D341Med (cell line): ENCODE measurements at places on chromosomes 1 and 21.

- no peak for DNase-seq
Observed at GRCh38 chr1:82819234-82819633, 1018.5 kb downstream of the ADGRL2 start.

DNA sequence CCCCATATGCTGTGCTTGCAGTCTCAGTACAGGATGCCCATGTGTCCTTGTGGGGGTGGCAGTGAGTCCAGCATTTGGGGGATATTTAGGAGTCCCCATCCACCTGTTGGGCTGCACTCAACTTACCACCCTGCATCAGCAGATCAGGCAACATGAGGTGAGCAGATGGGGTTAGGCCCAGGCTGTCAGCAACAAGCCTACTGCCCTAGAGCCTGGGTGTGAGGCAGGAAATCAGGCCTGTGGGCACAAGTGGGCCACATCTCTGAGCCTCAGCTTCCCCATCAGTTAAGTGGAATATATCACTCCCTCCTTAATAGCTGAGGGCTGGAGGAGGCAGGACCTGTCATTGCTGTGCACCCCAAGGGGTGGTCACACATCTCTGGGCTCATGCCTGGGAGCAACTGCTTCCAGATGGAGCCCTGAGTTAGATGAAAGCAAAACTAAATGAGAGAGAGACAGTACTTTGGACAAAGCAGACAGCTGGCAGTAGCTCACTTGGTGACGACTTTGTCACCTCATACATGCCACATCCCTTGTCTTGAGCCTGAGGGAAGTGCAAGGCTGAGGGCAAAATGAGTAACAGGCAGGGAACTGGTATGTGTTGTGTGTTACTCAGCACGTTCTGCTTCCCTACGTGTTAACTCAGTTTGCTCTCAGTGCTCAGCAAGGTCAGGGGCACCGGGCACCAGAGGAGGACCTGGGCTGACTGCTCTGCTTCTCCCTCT lies 48.4 kb downstream of the TRIM11 start:
- DNase-seq, result no peak

- DNase-seq, result no peak
Observed at GRCh38 chr1:72936151-72936740, 653.9 kb upstream of the NEGR1 start.

DNA sequence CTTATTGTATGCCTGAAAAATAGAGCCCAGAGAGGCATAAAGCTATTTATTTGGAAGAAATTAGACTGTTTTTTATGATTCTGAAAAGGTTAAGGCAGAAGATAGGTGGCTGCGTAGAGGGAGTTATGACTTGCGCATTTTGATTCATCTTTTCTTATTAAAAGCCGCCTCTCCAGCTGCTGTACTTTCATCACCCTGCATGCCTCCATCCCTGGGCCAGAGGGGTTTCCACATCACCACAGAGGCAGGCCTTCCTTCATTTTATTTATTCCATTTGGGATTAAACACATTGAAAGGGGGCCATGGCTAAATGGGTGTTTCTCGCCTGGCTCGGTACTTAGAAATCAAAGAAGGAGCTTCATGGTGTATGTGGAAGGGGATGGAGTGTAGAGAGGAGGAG lies 14.6 kb upstream of the RGS8 start:
- no peak for DNase-seq

DNA sequence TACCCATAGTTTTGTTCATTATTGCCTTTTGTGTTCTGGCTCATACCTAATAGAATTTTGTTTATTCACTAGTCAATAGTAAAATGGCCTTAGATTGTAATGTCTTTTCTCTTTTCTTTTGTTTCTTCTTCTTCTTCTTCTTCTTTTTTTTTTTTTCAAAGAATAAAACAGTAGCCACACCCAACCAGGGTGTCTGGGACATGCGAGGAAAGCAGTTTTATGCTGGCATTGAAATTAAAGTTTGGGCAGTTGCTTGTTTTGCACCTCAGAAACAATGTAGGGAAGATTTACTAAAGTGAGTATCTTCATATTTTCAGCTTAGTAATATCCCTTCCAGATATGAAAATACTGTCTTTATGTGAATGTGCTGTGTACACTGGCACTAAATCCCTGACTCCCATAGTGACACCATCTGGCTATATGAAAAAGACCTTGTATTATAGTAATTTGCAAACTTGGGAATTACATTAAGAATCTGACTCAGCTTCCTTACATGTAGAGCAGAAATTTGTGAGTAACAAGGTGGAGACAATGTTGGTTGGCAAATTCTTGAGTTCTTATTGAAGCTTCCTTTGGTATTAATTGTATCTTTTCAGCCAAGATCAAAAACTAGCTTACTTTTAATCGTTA lies 24.6 kb downstream of the AGO4 start:
- no peak for DNase-seq

DNA sequence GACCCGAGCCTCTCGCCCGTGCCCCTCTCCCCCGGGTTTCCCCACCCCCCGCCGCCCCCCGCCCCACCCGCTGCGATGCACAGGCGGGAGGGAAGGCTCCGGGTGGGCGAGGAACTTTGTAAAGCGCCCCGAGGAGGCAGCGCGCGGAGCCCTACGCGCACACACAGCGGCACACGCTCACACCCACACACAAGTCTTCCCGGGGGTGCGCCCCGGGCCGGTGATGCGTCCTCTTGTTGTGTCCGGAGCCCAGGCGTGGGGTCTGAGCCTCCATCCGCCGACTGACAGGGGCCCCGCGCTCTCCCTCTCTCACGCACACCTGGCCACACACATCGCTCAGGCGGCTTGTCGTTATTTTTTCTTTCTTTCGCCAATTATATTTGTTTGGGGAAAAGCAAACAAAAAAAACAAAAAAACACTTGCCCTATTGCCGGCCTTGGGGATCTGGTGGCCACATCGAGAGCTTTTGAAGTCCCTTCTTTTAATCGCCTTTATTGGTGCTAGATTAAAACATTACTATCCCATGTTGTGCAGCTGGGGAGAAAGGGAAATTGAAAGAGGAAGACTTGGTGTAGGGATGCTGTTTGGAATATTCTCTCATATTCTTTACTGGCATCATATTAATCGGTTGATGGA lies 770 bp downstream of the NTNG1 start:
- DNase-seq, result peak; percentile 48

DNA sequence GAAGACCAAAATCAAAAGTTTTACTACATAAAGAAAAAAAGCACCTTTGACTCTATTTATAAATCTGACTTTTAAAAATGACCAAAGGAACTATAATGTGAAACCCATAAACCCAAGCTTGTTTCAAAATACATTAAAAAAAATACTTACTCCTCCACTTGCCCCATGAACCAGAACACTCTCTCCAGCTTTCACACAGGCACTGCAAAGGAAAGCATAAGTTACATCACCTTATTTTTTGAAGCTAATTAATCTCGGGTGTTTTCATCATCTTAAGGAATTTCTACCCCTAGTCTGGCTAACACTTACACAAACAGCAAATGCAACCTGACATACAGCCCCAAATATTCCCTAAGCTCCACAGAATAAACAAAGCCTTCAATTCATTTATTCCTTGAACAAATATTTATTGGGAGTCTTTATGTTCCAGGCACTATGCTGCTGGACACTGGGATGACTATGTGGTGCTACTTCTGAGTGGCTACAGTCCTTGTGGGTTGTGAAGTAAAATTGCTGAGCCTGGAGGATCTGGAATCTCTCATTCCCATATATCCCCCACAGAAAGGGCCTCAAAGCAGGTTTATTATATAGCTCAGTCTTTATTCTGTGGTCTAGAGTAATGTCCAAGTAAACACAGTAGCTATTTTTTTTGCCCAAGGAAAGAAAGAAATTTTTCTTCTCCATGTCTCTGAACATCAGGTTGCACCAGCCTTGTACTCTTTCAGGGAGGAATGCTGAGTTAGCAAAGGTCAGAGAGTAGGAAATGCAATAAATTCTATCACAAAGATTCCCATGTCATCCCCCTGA lies 18.2 kb downstream of the CRYZ start:
- no peak for DNase-seq

DNA sequence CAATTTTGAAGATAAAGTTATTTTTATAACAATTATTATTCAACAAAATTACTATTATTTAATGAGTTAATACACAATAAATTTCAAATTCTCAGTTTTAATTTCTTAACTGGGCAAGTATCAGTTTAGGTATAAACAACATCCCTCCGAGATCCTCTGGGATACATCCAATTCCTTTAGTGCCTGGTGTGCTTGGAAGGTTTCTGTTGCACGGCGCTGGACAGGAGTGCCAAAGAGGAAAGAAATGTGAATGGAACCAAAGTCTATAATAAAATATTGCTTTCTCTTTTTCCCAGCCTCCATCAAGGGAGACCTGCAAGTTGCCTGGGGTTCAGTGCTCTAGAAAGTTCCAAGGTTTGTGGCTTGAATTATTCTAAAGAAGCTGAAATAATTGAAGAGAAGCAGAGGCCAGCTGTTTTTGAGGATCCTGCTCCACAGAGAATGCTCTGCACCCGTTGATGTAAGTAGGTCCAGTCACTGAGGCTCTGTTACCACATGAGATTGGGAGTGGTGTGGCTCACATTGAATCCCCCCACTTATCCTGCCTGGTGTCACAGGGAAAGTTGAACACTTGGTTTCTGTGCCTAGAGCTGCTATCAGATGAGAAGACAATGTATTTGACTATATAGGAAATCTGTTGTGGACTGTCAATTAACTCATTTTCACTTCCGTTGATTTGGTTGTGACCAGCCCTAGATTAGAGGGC lies 22.8 kb downstream of the DDR2 start:
- DNase-seq, result no peak

DNA sequence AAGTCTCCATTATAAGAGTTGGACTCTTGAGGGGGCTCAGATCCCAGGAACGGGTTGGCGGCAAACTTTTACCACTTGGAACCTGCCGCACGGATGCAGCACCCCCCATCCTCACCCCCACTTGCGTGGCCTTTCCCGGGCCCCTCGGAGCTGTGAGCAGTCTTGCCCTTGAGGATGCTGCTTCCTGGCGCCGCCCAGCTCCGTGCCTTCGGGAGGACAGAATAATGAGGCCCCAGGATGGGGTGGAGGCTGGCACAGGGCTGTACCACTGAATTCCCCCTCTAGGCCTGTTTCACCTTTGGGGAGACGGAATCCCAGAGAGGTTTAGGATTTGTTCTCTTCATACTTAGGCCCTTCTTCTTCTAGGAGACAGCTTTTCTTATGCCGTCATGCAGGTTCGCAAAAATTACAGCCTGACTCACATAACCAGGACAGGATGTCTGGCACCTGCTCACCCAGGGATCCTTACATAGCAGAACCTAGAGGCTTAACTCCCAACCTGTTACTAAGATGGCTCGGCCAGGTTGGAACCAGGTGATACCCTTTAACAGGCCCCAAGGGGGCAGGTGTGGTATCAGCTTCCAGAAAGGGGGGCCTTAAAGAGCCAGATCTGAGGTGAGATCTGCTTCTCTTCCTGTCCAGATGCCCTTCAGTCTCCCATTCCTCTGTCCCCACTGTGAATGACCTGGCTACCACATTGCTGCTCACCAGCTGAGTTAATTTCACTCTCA lies 1.5 kb downstream of the TRNP1 start:
- no peak for DNase-seq

DNA sequence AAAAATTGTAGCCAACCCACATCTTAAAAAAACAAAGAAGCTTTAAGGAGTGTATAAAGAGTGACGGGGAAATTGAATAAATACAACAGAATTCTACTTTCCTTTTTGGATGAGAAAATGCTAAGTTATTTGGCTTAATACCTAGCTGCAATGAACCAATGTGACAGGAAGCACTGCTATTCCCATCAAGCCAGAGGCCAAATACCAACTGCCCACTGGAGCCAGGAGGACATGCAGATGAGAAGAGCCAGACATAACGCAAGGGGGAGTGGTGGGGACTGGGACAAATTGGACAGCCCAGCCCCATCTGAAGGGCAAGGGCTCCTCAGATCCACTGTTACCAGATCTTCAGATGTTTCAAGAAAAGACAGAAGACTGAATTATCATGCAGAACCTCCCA lies 25.7 kb downstream of the DNAJC11 start:
- no peak for DNase-seq

DNA sequence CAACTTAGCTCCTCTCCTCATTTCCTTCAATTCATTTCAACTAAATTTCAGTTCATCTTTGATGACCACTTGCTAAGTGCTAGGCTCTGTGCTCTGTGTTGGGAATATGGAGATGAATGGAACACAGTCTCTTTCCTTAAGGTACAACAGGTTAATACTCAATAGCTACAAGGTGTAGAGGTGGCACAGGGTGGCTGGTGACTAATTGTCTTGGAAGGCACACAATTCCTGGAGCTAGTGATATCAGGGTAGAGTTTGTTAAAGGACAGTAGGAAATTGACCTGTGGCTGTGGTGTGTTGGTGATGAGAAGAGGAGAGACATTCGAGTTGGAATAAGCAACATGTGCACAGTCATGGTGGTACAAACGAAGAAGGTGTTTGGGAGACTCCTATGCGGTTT lies 124.9 kb downstream of the RUNX1 start:
- no peak for DNase-seq

GRCh38 chr21:42111470-42111743 lies 40.3 kb downstream of the UMODL1 start:
- DNase-seq, result no peak

GRCh38 chr1:220526294-220526693 lies 1.6 kb upstream of the MARK1 start:
- DNase-seq, result peak; percentile 48

- no peak for DNase-seq
Observed at GRCh38 chr1:2867861-2868260, 66.4 kb upstream of the TTC34 start.

GRCh38 chr1:41366455-41367287 lies 5.4 kb downstream of the FOXO6 start:
- no peak for DNase-seq

- no peak for DNase-seq
Observed at GRCh38 chr1:7948960-7949359, 8.3 kb upstream of the TNFRSF9 start.

- no peak for DNase-seq
Observed at GRCh38 chr21:33286600-33287456, 20.7 kb downstream of the IL10RB start.

DNA sequence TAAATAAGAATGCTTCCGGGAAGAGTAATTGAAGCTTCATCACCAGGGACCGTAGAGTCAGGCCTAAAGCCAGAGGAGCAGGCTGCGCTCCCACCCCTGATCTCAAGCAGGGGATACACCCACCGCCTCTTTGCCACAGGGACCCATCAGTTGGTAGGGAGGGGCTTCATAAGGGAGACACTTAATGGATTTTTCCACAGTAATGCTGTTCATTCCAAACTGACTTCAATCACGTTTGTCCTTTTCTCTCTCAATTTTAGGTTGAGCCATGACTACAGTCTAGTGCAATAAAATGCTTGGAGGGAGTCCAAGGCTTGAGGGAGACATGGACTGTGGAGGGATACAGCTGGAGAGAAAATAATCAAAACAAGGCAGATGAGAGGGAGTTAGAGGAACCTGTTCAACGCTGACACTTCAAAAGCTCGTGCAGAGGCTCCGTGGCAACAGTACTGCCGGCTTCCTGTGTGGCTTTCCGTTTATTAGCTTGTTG lies 111.5 kb downstream of the SEC16B start:
- no peak for DNase-seq

DNA sequence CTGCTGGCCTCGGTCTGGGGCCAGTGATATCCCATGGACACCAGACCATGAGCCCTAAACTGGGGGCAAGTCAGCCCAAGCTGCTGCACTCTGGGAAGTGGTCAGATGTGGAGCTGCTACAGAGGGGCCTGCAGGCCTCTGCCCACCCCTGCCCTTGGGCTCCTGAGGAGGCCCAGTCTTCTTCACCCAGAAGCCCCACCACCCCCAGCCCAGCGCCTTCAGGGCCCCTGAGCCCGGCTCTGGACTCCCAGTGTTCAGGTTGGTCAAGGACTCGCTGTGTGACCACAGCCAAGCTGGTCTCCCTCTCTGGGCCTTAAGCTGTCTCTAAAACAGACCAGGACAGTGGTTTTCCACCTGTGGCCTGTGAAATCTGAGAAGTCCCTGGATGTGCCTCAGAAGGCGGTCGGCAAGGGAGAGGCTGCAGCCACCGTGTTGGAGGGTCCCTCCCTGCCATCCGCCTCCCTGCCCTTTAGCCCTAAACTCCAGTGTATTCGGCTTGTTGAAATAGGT lies 79.7 kb upstream of the TMEM51 start:
- no peak for DNase-seq
